Left kidney (tissue), 8 donors: ENCODE measurements at places on chromosomes 13 and 19. TPM values are rescaled to one million over a fixed set of nuclear protein-coding genes. Genes with fewer than 3 reads are reported as not detected.
A peak's percentile ranks its signal among the peaks of the same experiment; 100 is the strongest.

DNA sequence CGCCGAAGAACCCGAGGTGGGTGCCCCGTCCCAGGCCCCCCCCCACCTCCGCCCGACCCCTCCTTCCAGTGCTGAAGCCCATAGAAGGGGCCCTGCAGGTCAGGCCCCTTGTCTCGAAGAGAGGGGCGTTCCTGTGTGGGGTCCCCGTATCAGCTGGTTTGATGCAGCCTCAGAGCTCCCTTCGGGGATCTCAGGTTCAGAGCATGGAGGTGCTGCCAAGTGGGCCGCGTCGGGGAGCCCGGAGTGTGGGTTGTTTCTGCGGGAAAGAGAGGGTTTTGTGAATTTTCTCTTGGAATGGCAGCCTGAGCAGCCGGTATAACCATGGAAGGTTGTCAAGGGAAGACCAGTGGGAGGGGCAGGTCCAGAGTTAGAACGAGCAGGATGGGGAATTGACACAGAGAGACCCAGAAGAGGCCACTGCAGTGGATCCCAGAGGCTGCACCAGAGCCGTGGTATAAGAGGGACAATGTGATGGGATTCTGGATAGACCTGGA lies 384 bp downstream of the TRAPPC2B start:
- DNase-seq, result no peak

Gene ZNF99
- 1.9 TPM for polyA plus RNA-seq

DNA sequence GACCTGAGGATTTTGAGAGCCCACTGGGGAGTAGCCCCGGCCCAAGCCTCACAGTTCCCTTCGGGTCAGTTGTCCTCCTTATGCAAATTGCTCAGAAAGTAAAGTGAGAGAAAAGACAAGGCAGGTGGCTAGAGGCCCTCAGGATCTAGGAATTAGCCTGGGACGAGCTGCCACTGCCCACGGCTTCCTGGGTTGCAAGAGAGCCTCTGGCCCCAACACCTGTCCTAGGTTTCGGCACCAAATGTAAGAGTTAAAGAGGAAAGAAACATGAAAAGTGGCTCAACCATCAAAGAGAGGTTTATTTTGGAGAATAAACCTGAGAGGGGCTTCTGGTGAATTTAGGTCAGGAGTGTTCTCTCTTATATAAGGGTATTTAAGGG lies 25.6 kb downstream of the TMEM255B start:
- no peak for DNase-seq

DNA sequence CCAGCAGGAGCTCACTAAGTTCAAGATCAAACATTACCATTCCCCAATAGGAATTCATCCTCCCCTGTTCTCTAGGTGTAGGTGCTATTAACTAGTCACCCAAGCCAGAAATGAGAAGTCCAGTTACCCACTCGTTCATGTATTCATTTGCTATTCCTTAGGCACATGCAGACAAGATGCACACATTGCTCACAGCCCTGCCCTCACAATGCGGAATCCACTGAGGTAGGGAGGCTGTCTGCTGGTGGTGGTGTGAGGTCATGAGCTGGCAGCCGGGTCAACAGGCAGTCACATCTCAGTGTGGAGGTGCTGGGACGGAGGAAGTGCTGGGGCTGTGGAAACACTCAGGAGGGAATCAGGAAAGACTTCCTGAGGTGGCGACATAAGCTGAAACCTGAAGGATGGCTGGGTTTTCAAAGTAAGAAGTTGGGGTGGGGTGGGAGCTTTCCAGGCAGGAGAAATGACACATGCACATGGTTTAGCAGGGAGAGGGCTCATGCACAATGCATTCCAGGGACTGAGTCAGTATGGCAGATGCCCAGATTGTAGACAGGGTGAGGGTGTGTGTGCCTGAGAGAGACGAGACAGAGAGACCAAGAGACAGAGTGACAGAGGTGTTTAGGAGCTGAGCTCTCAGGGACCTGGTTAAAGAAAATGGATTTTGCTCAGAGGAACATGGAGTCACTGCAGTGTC lies 117.6 kb downstream of the USP12 start:
- no peak for DNase-seq

- DNase-seq, result peak; percentile 48
These were observed 799 bp downstream of the PVR start for GRCh38 chr19:44644402-44645016.

- no peak for DNase-seq
These were observed 5.1 kb downstream of the EGLN2 start for GRCh38 chr19:40803857-40804782.

DNA sequence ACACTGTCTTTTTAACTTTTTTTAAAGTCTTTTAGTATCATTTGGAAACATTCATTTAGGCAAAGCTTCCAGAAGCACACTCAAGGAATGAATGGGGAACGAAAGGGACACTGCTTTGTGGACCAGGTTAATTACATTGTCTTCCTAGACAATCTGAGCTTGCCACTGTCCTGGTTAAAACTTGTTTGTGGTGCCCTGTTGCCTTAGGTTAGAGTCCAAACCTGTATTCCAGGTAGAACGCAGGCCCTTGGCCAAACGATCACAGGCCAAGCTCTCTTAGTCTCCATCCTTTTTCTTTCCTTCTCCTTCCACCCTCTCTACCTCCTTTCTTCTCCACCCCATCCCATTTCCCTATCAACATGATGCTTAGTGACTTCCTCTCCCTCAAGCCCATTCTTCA lies 66.8 kb downstream of the ERCC5 start:
- DNase-seq, result no peak

DNA sequence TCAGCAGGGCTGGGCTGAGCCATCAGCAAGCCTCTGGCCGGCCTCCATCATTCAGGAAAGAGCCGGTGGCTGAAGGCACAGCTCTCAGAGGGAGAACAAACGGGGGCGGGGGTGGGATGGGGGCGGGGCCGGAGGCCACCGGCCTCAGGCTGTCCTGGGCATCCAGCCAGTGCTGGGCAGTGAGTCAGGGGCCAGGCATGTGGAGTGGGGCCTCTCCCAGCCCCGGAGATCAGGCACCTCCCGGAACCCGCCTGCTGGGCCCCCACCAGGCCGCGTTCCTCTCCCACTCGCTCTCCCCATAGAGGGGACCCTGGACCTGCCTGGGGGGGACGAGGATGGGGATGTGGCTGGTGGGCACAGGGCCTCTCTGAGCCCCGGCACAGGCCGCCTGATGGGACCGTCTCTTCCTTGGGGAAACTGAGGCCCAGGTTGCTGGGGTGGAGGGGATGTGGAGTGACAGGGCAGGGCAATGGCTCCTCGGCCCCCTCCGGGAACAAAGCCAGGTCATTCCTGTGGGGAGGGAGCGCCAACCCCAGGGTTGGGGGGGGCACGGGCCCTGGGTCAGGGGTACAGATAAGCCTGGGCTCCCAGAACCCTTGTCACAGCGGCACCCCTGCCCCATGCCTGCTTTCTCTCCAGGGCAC lies 12.9 kb downstream of the SPC24 start:
- DNase-seq, result peak; percentile 85

- DNase-seq, result no peak
These were observed 101.4 kb downstream of the ABCC4 start for GRCh38 chr13:95199896-95200295.

DNA sequence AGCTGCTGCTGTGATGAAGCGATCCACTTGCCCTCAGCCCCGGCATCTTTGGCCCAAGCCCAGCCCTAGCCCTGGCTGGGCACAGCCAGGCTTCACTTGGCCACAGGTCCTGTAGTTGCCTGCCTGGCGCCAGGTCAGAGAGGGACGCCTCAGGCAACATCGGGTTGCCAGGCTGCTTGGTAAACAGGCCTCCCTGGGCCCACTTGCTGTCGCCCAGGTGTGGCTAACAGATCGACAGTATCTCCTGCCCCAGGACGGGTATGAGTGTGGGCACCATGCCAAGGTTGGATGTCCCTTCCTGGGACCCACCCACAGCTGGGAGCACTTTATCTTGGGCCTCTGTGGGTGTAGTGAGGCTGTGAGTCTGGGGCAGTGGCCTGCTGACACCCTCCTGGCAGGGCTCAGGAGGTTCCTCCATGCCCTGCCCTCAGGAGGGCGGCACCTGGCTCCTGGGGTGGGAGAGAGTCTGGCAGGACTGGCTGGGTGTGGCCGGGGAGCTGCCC lies 27.8 kb downstream of the CARM1 start:
- DNase-seq, result no peak

- no peak for DNase-seq
These were observed 2.6 kb upstream of the SLC27A1 start for GRCh38 chr19:17467471-17468301.

DNA sequence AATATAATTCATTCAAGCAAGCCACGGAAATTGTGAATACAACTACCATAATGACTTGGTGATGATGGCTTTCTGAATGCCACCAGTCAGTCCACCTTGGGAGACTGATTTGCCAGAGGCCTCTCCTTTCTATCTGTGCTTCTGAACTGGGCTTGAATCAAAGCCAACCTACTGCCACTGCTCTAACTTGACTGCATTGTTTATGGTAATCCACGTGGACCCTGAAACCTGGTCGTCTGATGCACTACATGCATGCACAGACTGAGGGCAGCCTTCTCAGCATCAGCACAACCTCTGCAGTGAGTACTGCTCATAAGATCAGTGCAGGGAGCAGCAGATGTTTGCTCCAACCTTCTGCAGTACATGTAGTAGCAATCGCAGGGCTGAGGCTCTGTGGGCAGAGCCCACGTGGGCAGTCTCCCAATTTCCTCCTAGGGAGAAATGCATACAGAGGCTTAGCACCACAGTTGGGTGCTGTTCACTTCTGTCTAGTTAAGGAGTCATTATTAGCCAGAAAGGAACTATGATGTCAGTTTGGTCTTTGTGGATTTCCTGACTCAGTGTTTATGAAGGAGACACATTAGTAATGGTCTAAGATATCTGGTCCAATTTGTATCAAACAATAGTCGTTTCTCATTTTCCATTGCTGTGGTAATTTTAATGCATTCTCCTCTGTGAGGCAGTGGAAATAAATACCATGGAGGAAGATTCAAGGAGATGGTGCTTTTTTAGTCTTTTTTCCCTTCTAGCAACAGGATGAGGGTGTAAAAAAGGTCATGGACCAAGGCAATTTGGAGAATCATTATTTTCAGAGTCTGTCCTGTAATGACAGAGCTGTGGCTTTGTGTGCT lies 82.5 kb downstream of the AKAP11 start:
- DNase-seq, result no peak

- no peak for DNase-seq
These were observed 28.5 kb downstream of the VAV1 start for GRCh38 chr19:6800991-6801484.

DNA sequence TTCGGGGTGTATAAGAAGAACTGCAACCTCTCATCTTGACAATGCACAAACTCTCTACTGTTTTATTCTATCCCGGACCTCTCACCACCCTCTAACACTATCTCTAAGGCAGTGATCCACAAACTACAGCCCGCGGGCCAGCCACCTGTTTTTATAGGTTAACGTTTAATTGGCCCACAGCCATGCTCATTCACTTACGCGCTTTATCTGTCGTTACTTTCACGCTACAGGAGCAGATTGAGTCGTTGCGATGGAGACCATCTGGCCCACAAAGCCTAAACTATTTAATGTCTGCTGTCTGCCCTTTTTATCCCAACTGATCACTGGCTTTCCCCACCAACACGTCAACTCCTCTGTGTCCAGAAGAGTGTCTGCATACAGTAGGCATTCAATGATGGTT lies 158.9 kb downstream of the CACNA1A start:
- DNase-seq, result no peak

GRCh38 chr13:101098873-101099272 lies 317.4 kb downstream of the NALCN start:
- no peak for DNase-seq

- no peak for DNase-seq
These were observed 11.3 kb upstream of the PNMA8A start for GRCh38 chr19:46482631-46483030.

- no peak for DNase-seq
These were observed 61.0 kb upstream of the SHISA2 start for GRCh38 chr13:26112843-26113242.

GRCh38 chr13:26051231-26051656 lies 572 bp downstream of the SHISA2 start:
- no peak for DNase-seq

GRCh38 chr19:46787040-46787330 lies 1.4 kb downstream of the SLC1A5 start:
- DNase-seq, result peak; percentile 46

- no peak for DNase-seq
These were observed 64.6 kb downstream of the CCNE1 start for GRCh38 chr19:29876414-29876813.

Gene PCDH8
- polyA plus RNA-seq, result not detected

DNA sequence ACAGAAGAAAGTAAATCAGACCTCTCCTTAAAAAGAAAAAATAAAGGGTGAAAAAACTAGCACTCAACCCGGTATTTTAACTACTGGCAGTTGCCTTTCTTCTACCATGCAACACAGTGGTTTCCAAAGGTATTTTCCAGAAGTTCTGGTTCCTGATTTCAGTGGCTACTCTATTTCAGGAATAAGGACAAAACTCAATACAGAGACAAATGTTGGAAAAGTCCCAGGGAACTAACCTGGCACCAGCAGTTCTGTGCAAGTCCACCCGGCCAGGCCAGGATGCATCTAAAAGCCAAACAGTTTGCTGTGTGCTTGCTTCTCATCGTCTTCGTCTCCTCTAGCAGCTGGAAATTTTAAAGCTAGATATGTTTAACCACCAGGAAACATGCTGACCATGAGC lies 52.5 kb downstream of the FOXO1 start:
- no peak for DNase-seq

DNA sequence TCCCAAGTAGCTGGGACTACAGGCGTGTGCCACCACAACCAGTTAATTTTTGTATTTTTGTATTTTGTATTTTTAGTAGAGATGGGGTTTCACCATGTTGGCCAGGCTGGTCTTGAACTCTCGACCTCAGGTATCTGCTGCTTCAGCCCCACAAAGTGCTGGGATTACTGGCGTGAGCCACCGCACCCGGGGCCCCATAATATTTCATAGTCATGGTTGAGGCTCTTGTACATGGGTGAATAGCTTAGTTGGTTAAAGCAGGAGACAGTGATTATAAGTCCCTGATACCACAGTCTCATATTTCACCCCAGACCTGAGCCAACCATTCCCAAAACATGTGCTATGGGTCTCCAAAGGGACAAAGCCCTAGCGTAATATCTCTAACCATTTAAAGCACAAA lies 26.1 kb downstream of the MBNL2 start:
- no peak for DNase-seq

Gene TTYH1
- 7.8 TPM for polyA plus RNA-seq

Gene SIGLEC14
- 0.47 TPM for polyA plus RNA-seq

DNA sequence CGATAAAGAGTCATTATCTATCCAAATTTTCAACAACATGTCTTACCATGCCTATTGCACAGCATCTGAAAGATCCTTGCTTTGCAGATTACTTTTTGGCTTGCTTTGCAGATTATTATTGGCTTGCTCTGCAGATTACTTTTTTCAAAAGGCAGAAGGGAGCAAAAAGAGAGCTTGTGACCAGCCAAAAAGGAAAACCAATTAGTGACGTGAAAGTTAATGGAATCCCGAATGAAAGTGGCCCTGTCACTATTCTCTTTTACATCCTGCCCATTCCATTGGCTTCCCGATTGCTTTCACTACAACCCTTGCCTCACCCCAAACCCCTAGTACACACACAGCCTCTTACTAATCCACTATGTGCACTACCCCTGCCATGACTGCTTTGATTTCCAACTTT lies 81.3 kb downstream of the LHFPL6 start:
- DNase-seq, result no peak
